ENCODE measurements at places on chromosomes 2 and 18.

- peak; percentile 85 for DNase-seq
These were observed 58.5 kb upstream of the COPS8 start for GRCh38 chr2:237026981-237027711.

DNA sequence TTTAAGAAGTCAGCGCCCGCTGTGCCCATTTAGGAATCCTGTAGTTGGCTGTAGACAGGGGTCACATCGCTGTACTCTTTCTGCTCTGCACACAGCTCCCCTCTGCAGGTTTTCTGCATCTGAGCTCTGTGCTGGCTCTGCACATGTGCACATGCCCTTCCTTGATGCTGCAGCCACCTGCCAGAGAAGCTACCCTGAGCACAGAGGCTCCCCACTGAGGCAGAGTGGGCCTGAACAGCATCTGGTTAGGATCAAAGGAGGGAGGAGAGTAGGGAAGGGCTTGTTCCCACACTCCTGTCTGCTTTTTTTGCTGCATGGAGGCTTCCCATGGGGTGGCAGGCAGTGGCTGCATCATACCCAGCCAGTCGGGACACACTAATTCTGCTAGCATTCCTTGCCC lies 238.9 kb downstream of the FHOD3 start:
- no peak for DNase-seq

DNA sequence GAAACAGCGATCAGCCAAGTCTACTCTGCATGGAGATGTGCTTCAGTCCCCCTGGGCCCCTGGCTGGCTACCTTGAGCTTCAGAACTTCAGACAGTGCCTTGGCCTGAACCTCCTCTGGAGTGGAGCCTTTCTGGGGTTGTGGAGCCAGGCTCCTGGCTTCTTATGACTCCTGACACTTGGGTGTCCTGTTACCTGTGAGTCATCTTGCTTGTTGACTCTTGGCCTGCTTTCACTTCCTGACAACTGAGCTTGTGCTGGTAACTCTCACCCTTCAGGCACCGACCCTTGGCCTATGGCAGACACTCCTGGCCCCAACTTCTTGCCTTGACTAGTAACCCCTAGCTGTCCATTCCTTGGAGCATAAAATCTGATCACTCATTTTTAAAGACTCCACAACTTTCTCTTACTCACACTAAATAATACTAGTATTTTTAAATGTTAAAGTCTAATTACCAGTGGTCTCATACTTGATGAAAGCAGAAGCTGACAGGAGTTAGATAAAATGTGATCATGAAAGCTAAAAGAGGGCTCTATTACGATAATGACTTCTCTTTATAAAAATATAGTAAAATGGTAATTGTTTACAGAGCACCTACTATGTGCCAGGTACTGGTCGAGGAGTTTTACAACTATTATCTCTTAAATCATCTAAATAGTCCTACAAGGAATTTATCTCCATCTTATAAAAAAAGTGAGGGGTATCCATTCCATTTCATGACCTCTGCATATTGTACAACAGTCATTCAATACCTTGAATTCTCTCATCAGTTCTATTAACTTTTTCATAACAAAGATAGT lies 46.3 kb upstream of the VIT start:
- no peak for DNase-seq

- DNase-seq: peak; percentile 50
These were observed 73.3 kb downstream of the SH3BP4 start for GRCh38 chr2:235024931-235025773.

GRCh38 chr18:31154181-31154580 lies 8.5 kb downstream of the DSC1 start:
- DNase-seq: no peak

DNA sequence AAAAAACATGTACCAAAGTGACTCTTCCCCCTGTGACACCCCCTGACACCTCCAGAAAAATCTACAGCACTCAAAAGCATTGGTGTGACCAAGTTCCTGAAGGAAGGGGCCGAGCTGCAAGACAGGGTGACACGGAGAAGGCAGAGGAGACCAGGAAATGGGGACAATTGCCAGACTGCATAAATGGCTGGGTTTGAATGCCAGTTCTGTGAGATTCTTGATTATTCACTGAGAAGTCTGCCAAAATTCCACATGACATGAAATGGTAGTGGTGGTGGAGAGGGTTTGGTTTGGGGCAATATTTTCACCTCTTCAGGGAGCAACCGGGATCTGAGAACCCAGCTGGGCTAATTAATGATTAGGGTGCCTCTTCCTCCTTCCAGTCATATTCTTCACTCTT lies 178.5 kb downstream of the ARL4C start:
- no peak for DNase-seq

- DNase-seq: peak; percentile 43
These were observed 38.8 kb downstream of the SCTR start for GRCh38 chr2:119485336-119486110.

DNA sequence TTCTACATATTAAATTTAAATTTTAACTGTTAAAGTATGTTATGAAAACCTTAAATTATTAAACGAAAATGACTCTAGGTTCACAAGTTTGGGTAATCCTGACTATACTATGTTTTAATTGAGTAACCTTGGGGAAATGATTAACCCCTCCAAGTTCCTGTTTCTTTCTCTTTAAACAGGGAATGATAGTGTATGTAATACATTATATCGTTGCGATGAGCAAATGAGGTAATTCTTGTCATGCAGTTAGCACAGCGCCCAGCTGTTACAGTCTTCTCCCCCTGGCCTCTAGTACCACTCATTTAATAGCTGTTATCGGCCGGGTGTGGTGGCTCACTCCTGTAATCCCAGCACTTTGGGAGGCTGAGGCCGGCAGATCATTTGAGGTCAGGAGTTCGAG lies 80.4 kb downstream of the MTA3 start:
- no peak for DNase-seq

- DNase-seq: peak; percentile 12
These were observed 76.9 kb downstream of the MYO1B start for GRCh38 chr2:191321861-191322662.

DNA sequence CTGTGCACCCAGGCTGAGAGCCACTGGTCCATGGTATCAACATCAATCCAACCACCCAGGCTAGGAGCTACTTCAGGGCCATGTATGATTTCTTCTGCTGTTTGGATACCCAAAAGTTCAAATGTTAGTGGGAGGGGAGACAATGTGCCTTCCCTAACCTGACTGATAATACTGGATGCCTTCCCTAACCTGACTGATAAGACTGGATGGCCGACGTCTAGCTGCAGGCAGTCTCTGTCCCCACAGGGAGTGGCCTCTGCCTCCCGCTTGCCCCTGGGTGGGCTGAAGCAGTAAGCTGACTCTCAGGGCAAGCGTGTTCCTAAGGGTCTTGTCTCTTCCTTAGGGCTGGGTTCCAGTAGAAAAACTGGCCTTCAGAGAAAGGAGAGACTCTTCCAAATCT lies 65.8 kb downstream of the ZAP70 start:
- no peak for DNase-seq

All from tongue (tissue), 3 donors.